Fibroblast of mammary gland (primary cell): ENCODE measurements at places on chromosomes 4 and X.

GRCh38 chr4:23290656-23291055, 597.9 kb downstream of the GBA3 start:
- DNase-seq, result no peak

- DNase-seq, result no peak
Observed at GRCh38 chrX:141969706-141970105, 66.0 kb downstream of the MAGEC1 start.

GRCh38 chrX:6708676-6709380, 173.9 kb upstream of the VCX3A start:
- no peak for DNase-seq

GRCh38 chrX:16587836-16588235, 62.1 kb upstream of the S100G start:
- peak; percentile 35 for DNase-seq

DNA sequence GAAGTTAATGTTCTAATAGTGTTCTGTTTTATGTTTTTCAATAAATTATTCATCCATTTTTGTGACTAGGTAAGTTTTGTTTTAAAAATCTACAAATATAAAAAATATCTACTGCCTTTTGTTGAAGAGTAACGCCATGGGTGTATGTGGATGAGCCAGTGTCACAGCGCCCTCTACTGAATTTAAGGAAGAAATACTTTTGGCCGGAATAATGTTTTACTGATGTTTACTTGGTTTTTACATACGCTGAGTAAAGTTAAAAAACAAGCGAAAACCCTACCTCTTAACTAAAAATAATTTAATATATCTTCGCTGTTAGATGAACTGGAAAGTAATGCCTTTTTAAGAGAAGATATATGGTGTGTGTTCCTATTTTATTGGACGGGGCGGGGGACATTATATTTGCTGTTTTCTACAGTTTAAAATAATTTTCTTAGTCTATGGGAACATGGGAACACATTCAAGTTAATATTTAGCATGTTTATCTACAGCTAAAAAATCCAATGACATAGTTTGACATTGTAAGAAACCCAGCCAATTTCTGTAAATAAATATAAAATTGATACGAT, 86.1 kb downstream of the CPE start:
- DNase-seq, result peak; percentile 54

DNA sequence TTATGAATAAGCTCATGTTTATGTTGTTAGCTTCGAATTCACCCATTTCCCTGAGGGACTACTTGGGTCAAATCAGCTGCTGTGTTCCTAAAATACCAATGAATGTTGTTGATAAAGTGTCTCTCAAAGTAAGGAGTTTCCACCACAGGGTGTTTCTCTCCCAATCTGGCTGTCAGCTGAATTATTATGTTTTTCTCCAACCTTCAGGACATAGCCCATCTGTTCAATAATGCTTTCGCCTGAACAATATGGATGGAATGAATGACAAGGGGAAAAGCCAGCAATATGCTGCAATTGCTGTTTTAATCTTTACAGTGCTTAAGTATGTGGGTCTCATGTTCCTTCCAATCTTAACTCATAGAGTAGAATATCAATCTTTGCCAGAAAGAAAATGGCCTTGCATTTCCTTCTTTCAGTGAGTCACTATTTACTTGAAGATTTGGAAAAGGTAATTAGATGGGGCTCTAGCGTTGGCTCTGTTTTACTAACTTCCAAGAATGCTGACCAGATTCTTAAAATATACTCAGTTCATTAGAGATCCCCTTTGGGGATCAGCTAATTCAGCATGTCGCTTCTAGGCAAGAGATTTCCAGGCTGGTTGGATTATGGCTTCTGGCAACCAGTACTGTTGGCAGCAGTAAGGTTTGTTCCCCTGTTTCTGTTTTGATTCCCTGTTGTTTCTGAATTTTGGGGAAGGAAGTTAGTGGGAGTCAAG, 410.5 kb downstream of the PPP3CA start:
- DNase-seq, result no peak

DNA sequence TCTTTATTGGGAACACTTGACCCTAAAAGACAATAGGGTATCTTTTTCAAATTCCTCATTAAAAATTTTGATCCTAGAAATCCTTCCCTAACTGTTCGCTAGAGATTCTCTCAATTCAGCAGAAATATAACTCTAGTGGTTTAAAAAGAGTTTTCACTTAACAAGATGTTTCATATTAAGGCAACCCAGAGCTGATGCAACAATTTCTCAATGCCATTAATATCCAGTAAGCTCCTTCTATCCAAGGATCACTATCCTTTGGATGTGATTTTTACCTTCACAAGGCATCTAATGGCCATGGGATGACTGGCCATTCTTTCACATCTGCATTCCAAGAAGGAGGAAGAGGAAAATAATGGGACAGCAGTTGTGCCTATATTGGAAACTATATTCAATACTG, 183.4 kb downstream of the ANKRD50 start:
- DNase-seq, result peak; percentile 27

GRCh38 chr4:99518601-99519295, 7.9 kb downstream of the C4orf17 start:
- DNase-seq, result no peak

GRCh38 chr4:188612659-188613058, 473.4 kb downstream of the TRIML1 start:
- DNase-seq, result no peak

GRCh38 chr4:70437197-70437596, 34.8 kb upstream of the MUC7 start:
- no peak for DNase-seq

DNA sequence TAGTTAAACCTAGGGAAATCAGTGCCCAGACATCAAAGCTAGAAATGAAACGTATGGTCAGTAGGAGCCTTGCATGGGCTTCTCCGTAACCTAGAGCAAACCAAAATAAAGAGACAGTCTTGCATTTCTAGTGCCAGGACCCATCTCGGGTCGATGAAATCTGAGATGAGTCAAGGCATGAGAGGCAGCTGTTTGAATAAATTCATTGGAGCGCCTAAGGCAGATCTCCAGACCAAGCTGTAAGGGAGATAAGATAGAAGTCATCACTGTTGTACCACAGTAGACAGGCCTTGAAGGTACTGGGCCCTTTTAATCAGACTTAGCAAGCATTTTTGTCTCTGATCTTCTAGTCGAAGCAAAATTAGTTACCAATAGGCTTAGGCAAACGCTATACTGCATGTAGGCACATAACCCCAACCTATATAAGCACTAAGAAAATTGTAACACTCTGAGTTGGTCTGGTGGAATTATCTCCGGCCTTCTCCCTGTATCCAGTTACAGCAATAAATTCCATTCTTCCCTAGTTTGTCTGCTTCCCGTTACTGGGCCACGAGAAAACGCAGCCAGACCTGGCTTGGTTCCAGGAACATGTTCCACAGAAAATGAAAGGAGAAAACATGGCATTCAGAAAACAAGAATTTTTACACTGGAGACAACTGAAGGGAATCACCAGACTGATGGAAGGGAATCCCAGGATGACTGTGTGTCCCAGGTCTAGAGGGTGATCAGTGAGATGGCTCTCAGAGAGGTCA, 21.1 kb upstream of the PAPSS1 start:
- DNase-seq, result peak; percentile 63

- DNase-seq, result no peak
Observed at GRCh38 chrX:71175531-71175930, 30.9 kb downstream of the NLGN3 start.

GRCh38 chr4:180814875-180815417, 1428.3 kb upstream of the TENM3 start:
- DNase-seq, result no peak

- DNase-seq, result peak; percentile 91
Observed at GRCh38 chr4:156322592-156322991, 368.9 kb upstream of the CTSO start.

GRCh38 chr4:18689308-18690115, 668.0 kb upstream of the LCORL start:
- peak; percentile 63 for DNase-seq

GRCh38 chr4:40058854-40059253, 2.2 kb downstream of the N4BP2 start:
- DNase-seq, result no peak

- peak; percentile 53 for DNase-seq
Observed at GRCh38 chr4:95155759-95156451, 392.9 kb downstream of the UNC5C start.

DNA sequence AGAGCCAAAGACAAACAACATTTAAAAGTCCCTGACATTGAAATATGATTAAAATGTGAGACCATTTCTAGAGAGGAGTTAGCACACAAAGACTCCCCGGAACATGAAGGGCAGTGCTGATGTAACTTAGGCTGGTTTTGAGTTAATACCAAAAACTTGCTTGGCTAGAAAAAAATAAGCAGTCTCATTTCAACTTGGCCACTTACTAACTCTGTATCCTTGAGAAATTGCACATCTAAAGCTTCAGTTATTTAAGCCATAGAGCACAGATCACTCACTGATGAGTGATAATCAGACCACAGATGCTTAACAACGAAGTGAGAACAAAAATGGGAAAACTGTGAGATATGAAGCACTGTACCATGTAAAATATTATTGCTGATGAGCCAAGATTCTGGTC, 65.9 kb upstream of the MAOA start:
- DNase-seq, result peak; percentile 73

DNA sequence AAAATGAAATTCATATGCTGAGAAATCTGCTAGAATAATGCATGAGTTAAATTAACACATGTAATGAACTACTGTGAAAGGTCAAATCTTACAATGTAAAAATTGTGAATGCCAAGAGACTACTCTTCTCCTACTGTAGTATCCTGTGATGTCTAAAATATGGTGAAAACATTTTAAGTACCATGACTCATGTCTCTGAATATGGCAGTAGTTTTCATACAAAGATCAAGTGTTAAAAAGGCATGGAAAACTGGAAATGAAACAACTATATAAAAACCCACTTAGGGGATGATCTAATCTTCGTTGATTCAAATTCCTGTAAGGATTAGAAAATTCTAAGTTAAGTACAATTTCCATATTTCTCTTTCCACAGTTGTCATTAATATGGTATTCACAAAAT, 221.3 kb downstream of the PPP3CA start:
- peak; percentile 55 for DNase-seq

- DNase-seq, result no peak
Observed at GRCh38 chr4:6963139-6963611, 53.5 kb downstream of the TBC1D14 start.

- DNase-seq, result peak; percentile 43
Observed at GRCh38 chr4:10007793-10008608, 13.3 kb downstream of the SLC2A9 start.

- no peak for DNase-seq
Observed at GRCh38 chrX:49844611-49845010, 15.5 kb downstream of the PAGE4 start.

GRCh38 chrX:72569786-72570185, 2.9 kb downstream of the HDAC8 start:
- DNase-seq, result peak; percentile 90

DNA sequence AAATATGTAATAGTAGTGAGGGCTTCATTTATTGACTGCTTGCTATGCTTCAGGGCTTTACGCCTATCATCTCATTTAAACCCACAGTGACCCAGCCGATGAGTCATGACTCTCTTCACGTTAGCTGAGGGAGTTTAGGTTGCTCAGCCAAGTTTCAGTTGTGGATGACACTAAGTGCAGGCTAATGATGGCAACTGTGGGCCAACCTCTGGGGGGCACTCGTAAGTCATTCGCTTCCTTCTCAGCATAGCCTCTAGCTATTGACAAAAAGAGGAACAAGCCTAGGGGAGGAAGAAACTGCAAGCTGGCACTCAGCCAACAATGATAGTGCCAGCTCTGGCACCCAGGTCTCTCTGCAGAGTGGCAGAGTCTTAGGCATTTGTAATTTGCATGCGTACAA, 325.0 kb downstream of the ARHGAP10 start:
- DNase-seq, result peak; percentile 80

GRCh38 chr4:74197080-74197479, 39.2 kb downstream of the MTHFD2L start:
- no peak for DNase-seq

- no peak for DNase-seq
Observed at GRCh38 chr4:141659539-141659938, 23.2 kb downstream of the IL15 start.

DNA sequence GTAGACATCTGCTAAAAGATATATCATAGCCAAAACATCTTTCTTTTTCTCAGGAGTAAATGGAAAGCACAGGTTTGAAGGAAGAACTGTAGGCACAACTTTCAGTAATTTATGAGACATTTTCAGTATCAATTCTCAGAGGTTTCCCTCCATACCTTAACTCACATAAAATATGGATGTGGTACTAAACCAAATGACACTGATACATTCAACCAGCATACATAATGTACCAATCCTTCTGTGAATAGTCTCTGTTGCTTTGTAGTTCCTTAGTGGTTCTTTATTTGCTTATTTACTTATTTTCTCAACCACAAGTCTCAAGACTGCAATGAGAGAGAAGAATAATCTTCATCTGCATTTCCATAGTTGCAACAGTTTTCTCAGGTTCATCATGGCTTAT, 96.1 kb downstream of the ARHGAP24 start:
- DNase-seq, result no peak

- DNase-seq, result no peak
Observed at GRCh38 chrX:79452881-79453280, 85.7 kb upstream of the ITM2A start.

GRCh38 chr4:103934178-103934789, 214.5 kb upstream of the TACR3 start:
- peak; percentile 67 for DNase-seq

DNA sequence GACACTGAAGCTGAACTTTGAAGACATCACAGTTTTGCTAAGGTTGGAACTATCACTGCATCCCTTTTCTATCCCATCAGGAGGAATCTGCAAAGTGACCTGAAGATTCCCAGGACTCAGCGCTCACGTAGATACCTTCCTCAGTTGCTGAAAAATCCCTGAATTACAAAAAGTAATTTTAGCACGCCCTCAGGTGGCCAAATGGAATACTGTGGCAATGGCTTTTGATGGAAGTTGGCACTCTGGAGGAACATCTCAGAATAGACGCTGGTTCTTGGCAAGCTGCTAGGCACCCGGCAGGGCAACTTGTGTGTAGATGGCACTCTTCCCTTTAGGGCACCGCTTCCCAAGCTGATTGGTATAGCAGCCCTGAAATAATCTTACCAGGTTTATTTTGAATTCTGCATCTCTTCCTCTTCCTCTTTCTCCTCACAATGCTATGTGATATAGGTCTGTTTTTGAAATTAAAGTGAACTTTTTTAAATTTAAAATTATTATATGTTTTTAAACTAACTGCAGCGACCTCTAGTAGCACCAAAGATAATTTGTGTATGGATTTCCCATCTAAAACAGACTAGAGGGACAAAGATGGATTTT, 16.3 kb upstream of the ESX1 start:
- peak; percentile 42 for DNase-seq

- DNase-seq, result no peak
Observed at GRCh38 chrX:9767375-9767774, 1.7 kb upstream of the GPR143 start.

- no peak for DNase-seq
Observed at GRCh38 chr4:8469550-8469949, 29.0 kb downstream of the TRMT44 start.
